MCF 10A (cell line): ENCODE measurements at places on chromosomes 1 and 21. TPM values are rescaled to one million over a fixed set of nuclear protein-coding genes. Genes with fewer than 3 reads are reported as not detected.

- H3K27me3 ChIP-seq, result peaks cover 11% of the 10 kb centered on the region
- H3K27ac ChIP-seq, result no peak overlapping the region
- DNase-seq, result peak; percentile 49
- H3K4me1 ChIP-seq, result peaks cover 7% of the 10 kb centered on the region
- H3K36me3 ChIP-seq, result no peaks in the 10 kb centered on the region
Measured at GRCh38 chr1:103106426-103107341, 1.6 kb downstream of the COL11A1 start.

GRCh38 chr1:105652109-105652508 is 1404.4 kb upstream of the PRMT6 start:
- H3K4me3 ChIP-seq, result no peak overlapping the region
- peaks cover 1% of the 10 kb centered on the region for H3K4me1 ChIP-seq
- no peaks in the 10 kb centered on the region for H3K27me3 ChIP-seq
- peak; percentile 25 for DNase-seq

- H3K27ac ChIP-seq, result no peak overlapping the region
- no peak overlapping the region for H3K4me3 ChIP-seq
- DNase-seq, result no peak
- no peaks in the 10 kb centered on the region for H3K4me1 ChIP-seq
Measured at GRCh38 chr1:21736876-21737275, 46.1 kb downstream of the USP48 start.

- H3K4me1 ChIP-seq, result peaks cover 25% of the 10 kb centered on the region
- H3K36me3 ChIP-seq, result no peaks in the 10 kb centered on the region
- no peaks in the 10 kb centered on the region for H3K27me3 ChIP-seq
- DNase-seq, result peak; percentile 39
- H3K27ac ChIP-seq, result no peak overlapping the region
Measured at GRCh38 chr1:173205146-173206051, 1.7 kb downstream of the TNFSF4 start.

DNA sequence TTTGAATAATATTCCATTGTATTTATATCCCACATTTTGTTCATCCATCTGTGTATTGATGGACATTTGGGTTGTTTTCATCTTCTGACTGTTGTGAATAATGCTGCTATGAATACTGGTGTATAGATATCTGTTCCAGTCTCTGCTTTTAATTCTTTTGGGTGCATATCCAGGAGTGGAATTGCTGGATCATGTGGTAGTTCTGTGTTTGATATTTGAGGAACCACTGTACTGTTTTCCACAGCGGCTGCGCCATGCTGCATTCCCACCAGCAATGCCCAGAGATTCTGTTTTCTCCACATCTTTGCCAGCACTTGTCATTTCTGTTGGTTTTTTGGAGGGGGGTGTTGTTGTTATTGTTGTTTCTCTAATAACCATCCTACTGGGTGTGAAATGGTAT is 131.6 kb upstream of the KIF26B start:
- no peaks in the 10 kb centered on the region for H3K27me3 ChIP-seq
- H3K4me1 ChIP-seq, result peaks cover 6% of the 10 kb centered on the region
- no peak overlapping the region for H3K27ac ChIP-seq

DNA sequence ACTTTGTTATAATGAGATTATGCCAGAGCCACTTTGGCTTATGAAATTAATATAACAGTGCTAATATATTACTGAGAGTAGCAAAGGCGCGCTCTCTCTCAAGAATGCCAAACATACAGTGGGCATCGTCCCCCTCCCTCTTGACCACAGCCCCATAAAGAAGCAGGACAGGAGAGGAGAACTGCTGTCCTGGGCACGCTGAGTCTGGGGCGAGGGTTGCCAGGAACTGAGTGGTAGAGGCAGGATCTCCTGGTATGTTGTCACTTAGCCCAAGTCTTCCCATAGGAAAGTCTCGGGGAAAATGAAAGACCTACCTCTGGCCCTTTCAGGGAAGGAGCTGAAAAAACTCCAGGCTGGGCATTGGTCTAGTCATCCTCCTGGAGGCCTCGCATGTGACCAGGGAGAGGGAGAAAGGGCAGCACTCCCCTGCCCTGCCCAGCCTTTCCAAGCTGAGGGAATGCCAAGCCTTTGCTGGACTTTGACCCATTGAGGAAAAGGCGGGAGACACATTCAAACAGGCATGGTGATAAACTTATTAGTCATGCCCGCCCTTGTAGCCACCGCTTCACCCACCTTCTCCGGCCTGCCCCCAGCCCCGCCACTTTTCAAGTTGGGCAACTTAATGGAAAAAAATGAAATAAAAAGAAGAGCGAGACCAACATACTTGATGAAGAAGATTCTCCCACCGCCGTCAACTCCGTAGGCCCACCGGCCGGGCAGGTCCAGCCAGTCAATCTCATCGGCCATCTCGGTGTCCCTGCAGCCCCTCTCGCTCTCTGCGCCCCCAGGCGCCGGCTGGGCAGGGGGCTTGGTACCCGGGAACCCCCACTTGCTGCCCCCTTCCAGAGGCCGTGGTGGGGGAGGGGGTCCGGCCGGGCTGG is 17.4 kb upstream of the PLEKHA6 start:
- H3K36me3 ChIP-seq, result no peaks in the 10 kb centered on the region
- peaks cover 5% of the 10 kb centered on the region for H3K4me1 ChIP-seq
- peak overlapping the region; percentile 70 for H3K4me3 ChIP-seq
- no peak for DNase-seq
- no peaks in the 10 kb centered on the region for H3K27me3 ChIP-seq

DNA sequence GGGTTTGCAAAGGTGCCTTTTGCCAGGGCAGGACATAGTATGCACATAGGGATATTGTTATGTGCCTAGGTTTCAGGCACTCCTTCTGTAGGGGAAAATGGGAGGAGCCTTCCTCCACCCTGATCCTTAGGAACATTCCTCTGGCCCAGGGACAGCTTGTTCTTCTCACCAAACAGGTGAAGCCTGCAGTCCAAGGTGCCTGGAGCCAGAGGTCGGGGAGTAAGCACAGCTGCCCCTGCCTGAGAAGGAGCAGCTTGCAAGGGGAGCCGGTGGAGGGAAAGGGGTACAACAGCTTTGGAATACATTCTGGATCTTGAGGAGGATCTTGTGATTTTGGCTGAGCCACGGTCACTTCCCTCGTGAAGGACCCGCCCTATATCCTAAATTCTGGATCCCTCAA is 82.4 kb upstream of the CD1D start:
- no peaks in the 10 kb centered on the region for H3K27me3 ChIP-seq
- H3K4me1 ChIP-seq, result peaks cover 23% of the 10 kb centered on the region
- no peak for DNase-seq
- H3K27ac ChIP-seq, result peak overlapping the region; percentile 14
- H3K4me3 ChIP-seq, result no peak overlapping the region

DNA sequence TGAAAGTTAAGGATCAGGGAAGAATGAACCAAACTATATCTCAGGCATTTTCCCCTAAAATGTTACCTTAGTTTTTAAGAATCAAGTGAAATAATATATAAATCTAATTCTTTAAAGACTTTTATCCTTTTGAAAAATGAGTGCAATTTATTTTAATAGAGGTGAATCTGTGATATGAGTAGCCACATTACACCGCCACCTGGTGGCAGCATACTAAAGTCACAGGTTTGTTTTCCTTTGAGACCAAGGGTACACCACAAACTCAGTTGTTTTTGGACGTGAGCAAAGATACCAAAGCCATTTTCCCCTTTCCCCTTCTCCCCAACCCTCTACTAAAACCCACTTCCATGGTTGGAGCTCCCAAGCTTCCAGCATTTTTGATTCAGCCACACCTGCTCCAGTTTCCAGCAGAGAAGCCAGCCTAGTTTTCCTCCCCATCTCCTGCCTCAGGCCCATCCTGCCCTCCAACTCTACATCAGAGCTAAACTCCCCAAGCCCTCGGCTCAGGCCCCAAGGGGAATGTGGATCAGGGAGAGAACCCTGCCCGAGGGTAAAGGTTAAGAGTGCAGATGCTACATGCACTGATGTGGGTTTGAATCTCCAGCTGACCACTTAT is 22.9 kb upstream of the LDLRAP1 start:
- peaks cover 9% of the 10 kb centered on the region for H3K27me3 ChIP-seq
- H3K4me1 ChIP-seq, result no peaks in the 10 kb centered on the region
- peak; percentile 69 for DNase-seq
- no peaks in the 10 kb centered on the region for H3K36me3 ChIP-seq
- H3K4me3 ChIP-seq, result no peak overlapping the region

- peaks cover 23% of the 10 kb centered on the region for H3K36me3 ChIP-seq
- no peak overlapping the region for H3K4me3 ChIP-seq
- no peaks in the 10 kb centered on the region for H3K4me1 ChIP-seq
- no peaks in the 10 kb centered on the region for H3K27me3 ChIP-seq
- no peak for DNase-seq
Measured at GRCh38 chr1:86381223-86381622, 14.9 kb downstream of the ODF2L start.

DNA sequence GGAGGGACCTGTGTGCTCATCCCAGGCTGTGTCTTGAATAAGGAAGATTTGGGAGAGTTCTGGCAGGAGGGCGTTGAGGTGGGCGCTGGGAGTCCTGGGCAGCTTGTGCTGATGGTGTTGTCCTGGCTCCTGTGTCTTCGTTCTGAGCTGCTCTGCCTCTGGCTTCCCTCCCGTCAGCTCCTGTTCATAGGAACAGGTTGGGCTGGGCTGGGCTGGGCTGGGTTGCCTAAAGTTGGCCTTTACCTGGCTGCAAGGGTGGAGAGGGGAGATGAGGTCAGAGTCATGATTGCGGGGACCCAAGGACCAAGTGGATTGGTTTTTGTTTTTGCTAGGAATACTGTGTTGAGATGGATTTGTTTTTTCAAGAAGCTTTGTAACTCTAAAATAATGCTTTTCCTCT is 9.1 kb downstream of the NECAP2 start:
- no peak overlapping the region for H3K27ac ChIP-seq
- no peak for DNase-seq
- H3K36me3 ChIP-seq, result peaks cover 87% of the 10 kb centered on the region
- H3K27me3 ChIP-seq, result no peaks in the 10 kb centered on the region
- H3K4me1 ChIP-seq, result no peaks in the 10 kb centered on the region

DNA sequence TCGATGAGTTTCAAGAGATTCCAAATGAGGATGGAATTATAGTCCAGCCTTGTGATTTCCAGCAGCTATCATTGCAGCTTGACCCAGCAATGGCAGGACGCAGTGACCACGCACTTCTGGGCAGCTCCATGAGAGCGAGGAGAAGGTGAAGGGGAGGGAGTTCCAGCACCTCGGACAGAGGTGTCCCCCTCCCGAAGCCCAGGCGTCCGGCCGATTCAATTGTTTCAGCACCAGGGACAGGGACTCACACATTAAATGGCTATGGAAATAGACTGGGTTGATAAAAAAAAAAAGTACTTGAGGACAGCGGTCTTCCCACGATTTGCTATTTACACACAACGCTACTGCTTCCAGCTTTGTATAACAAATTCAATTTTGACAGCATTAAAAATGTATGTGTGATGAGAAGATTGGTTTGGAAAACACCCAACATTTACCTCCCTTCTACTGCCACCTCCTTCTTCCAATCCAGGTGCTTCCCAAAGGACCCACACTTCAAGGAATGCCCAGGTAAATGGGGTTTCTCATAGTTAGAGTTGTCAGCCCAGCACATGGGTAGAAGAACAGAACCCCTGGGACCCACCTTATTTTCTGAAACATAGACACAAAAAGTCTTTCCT is 71.8 kb downstream of the DISP3 start:
- H3K27me3 ChIP-seq, result peaks cover 75% of the 10 kb centered on the region
- DNase-seq, result peak; percentile 91
- no peaks in the 10 kb centered on the region for H3K4me1 ChIP-seq
- H3K4me3 ChIP-seq, result no peak overlapping the region

DNA sequence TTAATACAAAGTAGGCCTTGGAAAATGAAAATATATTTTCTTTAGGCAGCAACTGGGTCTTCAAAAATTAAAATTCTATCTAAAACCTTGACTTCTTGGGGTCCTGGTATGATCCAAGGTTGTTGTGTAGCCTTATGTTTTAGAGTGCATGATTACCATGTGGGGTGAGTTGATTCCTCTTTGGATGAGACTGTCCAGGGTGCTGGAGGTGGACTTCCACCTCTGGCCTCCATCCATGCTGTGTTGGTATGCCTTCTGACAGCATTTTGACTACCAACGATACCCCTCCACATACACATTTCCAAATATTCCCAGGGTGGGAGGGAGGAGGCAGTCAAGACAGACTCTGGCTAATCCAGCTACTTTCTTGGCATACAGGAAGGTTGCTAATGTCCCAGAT is 205.0 kb downstream of the TNR start:
- no peaks in the 10 kb centered on the region for H3K27me3 ChIP-seq
- H3K4me3 ChIP-seq, result no peak overlapping the region
- H3K36me3 ChIP-seq, result no peaks in the 10 kb centered on the region
- no peak for DNase-seq
- peaks cover 7% of the 10 kb centered on the region for H3K4me1 ChIP-seq

GRCh38 chr1:212401042-212401441 is 13.6 kb downstream of the PACC1 start:
- no peak for DNase-seq
- H3K4me3 ChIP-seq, result no peak overlapping the region
- H3K36me3 ChIP-seq, result peaks cover 18% of the 10 kb centered on the region
- H3K27me3 ChIP-seq, result no peaks in the 10 kb centered on the region
- H3K4me1 ChIP-seq, result peaks cover 19% of the 10 kb centered on the region

GRCh38 chr1:145995148-145995881 is 1.1 kb downstream of the TXNIP start:
- no peak for DNase-seq
- H3K27me3 ChIP-seq, result no peaks in the 10 kb centered on the region
- H3K36me3 ChIP-seq, result peaks cover 64% of the 10 kb centered on the region
- peak overlapping the region; percentile 89 for H3K4me3 ChIP-seq

DNA sequence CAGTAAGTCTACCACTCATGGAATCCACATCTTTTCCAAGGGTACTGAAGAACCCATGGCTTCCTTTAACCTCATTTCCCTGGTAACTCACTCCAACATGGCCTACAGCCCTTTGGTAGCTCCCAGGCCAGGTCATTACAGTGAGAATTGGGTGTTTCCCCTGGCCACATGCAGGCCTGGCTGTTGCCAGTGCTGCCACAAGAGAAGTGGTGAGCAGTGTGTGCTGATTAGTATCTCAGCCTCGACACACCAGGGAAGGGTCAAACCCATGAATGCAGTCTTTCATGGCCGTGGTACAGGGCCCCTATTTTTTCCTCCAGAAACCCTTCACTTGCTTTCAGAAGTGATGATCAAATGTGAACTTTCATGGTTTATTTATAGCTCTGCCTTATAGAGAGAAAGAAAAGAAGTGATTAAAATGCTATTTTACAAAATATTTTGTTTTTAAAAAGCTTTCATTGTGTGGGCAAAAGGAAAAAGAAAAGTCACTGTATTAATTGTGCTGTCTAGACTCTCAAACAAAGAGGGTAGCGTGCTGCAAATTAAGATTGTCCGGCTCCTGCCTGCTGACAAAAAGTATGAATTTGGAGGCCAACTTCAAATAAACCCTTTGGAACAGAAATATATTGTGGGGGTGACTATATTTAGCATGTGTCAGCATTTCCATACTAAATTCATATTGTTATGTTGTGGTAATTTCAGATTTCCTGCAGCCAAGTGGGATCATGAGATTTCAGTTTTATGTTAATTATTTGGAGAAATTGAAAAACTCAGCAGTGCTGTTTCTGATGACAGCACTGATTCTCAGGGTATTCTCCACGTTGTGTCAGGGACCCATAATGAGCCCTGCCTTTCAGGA is 62.0 kb upstream of the HOOK1 start:
- peak overlapping the region; percentile 54 for H3K27ac ChIP-seq
- peaks cover 4% of the 10 kb centered on the region for H3K36me3 ChIP-seq
- H3K27me3 ChIP-seq, result no peaks in the 10 kb centered on the region
- no peak for DNase-seq
- H3K4me3 ChIP-seq, result no peak overlapping the region

GRCh38 chr1:69172003-69173000 is 395.4 kb upstream of the LRRC7 start:
- H3K4me3 ChIP-seq, result no peak overlapping the region
- no peak for DNase-seq
- peaks cover 10% of the 10 kb centered on the region for H3K4me1 ChIP-seq
- no peaks in the 10 kb centered on the region for H3K36me3 ChIP-seq
- no peak overlapping the region for H3K27ac ChIP-seq
- H3K27me3 ChIP-seq, result no peaks in the 10 kb centered on the region

The MEGF6 gene
- 12.9 and 14.3 TPM in 2 replicates for total RNA-seq

The DMRTA2 gene
- total RNA-seq, result not detected in 2 replicates

The PIK3R3 gene
- total RNA-seq, result 8.0 and 9.3 TPM in 2 replicates

The CYP4A22 gene
- total RNA-seq, result not detected in 2 replicates

The DENND2D gene
- 3.9 and 6.0 TPM in 2 replicates for total RNA-seq
